Activated CD8-positive, alpha-beta memory T cell treated with anti-CD3 and anti-CD28 coated beads for 1 hour (primary cell): ENCODE measurements at places on chromosomes 11 and 22.

GRCh38 chr22:23214398-23214797 lies 34.1 kb downstream of the BCR start:
- no peak for DNase-seq

DNA sequence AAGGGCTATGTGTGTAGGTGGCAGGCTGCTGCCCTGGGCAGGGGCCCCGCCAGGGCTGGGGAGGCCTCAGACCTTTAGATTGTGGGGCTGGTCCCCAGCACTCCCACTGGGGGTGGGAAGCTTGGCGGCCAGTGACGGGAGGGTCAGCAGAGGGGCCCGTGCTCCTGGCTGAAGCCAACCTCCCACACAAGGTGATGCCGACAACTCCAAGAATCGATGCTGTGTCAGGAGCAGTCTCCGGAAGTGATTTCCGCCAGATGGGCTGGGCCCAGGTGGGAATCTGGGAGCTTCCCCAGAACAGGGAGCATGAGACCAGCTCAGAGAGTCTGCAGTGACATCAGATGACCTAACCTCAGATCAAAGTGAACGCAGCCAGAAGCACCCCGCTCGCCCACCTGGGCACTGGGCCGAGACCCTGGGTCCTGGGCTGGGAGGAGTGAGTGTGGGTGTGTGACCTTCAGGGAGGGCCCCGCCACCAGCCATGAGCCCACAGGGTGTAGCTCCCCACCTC lies 7.7 kb downstream of the TRPM5 start:
- DNase-seq = no peak

DNA sequence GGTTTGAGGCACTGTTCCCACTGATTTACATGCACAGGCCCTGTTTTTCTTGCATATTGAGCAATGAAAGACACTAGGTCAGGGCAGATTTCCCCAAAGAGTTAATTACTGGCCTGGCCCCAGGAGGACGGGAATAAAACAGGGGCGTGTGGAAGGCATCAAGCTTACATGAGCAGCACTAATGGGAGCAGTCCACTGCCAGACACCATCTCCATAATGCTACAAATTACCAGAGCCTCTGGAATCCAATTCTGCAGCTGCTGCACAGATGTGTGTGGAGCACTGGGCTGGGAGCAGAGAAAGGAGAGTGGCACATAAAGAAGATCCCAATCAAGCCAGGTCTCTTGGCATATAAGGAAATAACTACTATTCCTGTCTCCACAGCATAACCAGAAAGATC lies 96.9 kb downstream of the CCDC34 start:
- DNase-seq = no peak

DNA sequence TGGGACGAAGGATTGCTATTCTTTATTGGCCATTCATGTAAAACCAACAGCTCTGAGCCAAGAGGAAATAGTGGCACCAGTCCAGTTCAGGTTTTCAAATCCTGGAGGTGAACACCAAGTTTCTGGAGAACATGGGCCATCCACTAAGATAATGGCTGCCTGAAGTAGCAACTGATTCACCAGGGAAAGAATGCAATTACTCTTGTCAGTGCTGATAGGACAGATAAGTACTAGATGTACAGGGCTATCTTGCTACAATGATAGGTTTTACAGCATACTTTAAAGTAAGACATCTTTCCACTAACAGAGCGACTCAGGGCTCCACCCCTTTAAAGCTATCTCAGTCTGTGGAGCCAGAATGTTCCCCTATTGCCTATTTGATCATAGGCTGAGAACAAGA lies 36.8 kb upstream of the APOA1 start:
- no peak for DNase-seq

GRCh38 chr11:102256251-102256650 lies 61.0 kb upstream of the BIRC3 start:
- DNase-seq = no peak

DNA sequence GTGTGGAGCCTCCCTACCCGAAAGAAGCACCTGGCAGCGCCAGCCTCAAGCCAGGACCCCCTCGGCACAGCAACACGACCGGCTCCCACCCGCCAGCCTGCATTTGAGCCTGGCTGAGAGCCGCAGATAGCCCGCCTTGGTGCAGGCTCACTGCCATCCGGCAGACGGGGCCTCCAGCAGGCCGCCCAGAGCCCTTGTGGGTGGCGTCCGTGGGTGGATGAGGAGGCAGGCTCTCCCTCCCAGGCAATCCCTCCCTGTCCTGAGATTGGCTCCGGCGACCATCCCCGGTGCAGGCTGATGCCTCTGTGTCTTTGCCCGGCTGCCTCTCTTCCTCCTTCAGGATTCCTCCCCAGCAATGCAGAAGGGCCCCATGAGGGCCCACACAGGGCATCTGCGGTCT lies 1527.9 kb downstream of the BRD1 start:
- DNase-seq = no peak

GRCh38 chr11:2109541-2110019 lies 29.6 kb downstream of the IGF2 start:
- no peak for DNase-seq

- DNase-seq = no peak
Observed at GRCh38 chr22:49371325-49372110, 456.2 kb downstream of the BRD1 start.

DNA sequence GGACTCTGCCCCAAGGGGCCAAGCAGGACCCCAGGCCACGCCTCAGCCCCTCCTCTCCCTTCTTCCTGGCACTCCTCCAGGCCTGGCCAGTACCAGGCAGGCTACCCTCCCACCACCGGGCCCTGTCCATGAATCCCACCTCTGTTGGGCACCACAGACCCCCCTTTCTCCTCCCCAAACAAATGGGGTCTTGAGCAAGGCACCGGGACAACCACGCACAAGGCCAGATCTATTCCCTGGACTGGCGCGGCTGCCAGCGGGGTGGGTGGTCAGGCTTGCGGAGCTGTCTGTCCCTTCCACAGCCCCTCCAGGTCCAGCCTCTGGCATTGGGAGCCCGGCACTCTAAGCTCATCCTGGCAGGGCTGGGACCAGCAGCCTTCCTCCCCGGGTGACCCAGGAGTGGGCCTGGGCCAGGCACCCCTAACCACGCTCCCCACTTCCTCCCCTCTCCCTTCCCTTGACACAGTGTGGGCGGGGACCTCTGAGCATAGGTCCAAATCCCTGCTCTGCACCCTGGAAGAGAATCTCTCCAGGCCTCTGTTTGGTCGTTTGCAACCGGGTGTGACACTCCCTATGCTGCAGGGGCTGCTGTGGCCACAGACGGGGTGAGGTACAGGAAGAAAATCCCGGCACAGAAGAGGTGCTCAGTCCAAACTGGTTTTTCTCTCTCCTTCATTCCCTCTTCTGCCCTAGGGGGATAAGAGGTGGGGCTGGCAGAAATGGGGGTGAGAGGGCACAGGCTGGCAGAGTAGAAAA lies 14.6 kb downstream of the ELFN2 start:
- no peak for DNase-seq

GRCh38 chr11:119368121-119369034 lies 13.1 kb downstream of the USP2 start:
- no peak for DNase-seq

DNA sequence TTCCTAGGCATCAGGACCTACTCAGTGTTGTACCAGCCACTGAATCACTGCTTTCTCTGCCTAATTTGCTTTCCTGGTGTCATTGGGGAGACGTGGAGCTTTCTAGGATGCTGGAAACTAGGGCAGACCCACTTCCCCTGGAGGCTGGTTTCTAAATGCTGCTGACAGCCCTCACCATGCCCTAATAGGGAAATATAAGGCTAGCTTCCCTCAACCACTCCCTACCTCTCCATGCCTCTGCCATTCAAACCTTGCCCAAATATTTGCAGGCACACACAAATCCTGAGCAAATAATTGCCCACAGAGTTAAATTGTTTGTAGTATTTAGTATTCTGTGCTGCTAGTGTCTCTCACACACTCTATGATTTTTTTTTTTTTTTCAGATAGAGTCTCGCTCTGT lies 310.2 kb downstream of the DDX10 start:
- DNase-seq = no peak

DNA sequence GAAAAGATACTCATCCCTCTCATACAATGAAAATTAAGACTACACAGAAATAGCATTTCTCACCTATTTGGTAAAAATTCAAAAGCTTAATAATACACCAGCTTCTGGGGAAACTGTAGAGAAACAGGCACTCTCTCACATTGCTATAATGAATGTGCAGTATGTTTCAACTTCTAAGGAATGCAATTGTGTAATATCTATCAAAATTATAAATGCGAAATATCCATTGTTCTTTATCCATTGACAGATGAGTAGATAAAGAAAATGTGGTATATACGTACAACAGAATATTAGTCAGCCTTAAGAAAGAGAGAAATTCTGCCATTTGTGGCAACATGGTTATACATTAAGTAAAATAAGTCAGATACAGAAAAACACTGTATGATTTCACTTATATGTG lies 101.4 kb upstream of the OR9G4 start:
- no peak for DNase-seq

DNA sequence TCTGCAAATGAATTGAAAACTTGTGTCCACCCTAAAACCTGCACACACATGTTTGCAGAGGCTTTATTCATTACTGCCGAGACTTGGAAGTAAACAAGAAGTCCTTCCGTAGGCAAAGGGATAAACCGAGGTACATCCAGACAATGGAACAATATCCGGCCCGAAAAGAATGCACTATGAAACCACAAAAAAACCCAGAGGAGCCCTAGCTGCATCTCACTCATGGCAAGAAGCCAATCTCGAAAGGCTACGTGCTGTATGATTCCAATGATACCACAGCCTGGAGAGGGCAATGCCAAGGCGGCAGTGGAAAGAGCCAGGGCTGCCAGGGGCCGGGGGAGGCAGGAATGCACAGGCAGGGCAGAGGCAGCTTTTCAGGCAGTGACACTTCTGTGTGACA lies 3.2 kb upstream of the MRPL23 start:
- DNase-seq = no peak
